Heart right ventricle (tissue), 16 donors: ENCODE measurements at places on chromosomes 12 and 14.

DNA sequence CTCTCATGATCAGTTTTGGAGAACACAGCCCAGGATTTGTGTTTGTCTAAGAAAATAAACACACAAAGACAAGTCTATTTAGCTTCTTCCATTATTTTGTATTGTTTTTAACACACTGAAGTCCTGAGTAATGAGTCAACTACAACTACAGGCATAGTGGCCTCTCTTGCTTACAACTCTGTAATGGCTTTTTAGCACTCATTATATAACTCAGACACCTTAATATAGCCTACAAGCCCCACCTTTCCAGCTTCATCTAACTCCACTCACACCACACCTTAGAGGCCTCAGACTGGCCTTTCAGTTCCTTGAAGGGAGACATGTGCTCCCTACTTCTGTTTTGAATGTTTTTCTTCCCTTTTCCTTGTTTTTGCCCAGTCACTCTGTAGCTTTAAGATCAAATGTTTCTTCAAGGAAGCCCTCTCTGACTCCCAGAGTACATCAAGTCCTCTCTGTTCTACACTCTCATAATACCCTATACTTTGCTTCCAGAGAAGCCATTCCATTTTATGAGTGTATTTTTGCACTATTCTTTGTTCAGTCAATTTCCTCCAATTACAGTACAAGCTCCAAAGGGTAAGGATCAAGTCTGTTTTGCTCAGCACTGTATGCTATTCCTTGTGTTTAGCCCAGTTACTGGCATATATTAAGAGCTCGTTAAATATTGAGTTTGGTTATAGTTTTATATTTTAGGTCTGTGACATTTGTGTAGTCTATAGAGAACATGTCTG lies 233.6 kb upstream of the ARHGAP5 start:
- no peak for DNase-seq

- DNase-seq: no peak
These were observed 303.9 kb upstream of the SYT1 start for GRCh38 chr12:78560633-78561032.

DNA sequence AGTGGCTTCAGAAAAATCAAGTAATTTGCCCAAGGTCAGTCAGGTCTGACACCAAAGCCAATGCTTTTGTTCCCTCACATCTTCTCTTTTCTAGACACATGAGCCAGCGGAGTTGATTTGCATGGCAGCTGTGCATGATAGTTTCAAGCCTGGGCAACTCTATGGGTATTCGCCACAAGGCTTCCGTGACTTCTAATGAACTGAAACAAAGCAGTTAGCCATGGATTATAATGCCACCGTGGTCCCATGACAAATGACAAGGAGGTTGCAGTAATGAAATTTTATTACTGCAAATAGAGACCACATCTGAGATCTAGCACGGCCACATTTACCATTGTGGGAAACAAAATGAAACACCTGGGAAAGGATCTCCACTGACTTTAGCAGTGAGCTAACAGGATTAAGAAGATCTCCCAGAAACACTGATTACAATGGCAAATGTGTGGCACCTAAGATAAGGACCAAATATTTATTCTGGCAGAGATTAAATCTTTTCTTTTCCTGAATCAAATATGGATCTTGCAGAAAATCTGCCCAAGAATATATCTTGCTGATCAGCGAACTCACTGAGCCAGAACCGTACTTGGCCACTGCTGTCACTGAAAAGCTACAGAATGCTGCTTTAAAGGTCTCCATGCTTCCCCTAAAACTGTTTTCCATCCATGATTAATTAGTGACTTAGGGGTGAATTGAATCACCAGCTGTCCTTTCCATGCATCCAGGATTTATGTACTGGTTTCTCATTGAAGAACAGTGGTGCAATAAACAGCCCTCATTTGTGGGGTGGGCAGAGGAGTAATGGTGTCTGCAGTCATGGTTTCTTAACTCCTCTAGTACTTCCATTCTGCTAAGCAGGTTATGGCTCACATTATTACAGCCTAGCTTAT lies 551.0 kb downstream of the DIO2 start:
- no peak for DNase-seq

GRCh38 chr12:116714175-116714574 lies 23.7 kb downstream of the SPRING1 start:
- DNase-seq: no peak

DNA sequence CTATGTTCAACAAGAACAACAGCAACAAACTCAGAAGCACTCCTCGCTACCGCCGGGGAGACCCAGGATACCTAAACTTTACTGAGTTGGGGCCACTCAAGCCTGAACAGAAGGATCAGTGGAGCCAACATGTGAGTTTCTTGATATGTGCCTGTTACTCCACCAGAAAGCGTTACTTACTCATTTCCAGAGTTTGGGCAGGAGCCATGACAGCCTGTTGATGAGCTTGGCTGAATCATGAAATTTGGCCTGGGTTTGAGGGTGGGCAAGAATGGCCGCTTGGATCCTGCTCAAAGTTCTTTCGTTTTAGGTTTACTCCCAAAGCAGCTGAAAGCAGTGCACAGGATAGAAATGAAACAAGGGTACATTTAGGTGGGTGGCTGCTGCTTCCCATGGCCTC lies 12.0 kb upstream of the GALNT6 start:
- no peak for DNase-seq

DNA sequence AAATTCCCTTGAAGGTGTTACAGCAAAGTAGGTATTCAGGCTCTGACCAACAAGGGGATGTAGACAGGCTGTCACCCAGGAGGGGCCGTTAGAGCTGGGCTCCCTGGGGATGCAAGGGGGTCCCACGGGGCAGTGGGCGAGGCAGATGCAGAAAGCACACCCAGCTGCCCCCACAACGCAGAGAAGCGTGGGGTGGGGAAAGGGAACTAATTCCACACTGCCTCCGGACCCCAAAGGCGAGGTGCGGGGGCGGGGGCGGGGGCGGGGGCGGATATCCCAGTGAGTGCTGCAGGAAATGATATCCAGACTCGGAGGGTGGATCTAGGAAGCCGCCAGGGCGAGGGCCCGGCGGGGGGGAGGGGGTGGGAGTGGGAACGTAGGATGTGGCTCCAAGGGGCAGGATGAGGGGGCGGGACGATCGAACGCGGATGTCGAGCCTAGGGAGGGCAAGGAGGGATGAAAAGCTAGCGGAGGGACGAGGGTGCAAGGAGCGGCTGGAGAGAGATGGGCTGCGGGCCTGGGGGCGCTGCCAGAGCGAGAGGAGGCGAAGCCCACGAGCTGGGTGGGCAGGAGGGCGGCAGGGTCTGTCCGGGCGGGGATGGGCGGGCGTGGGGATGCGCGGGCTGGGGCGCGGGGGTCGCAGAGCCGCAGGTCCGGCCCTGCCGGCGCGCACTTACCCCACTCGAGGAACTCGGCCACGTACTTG lies 874 bp downstream of the CDC42BPB start:
- peak; percentile 82 for DNase-seq

DNA sequence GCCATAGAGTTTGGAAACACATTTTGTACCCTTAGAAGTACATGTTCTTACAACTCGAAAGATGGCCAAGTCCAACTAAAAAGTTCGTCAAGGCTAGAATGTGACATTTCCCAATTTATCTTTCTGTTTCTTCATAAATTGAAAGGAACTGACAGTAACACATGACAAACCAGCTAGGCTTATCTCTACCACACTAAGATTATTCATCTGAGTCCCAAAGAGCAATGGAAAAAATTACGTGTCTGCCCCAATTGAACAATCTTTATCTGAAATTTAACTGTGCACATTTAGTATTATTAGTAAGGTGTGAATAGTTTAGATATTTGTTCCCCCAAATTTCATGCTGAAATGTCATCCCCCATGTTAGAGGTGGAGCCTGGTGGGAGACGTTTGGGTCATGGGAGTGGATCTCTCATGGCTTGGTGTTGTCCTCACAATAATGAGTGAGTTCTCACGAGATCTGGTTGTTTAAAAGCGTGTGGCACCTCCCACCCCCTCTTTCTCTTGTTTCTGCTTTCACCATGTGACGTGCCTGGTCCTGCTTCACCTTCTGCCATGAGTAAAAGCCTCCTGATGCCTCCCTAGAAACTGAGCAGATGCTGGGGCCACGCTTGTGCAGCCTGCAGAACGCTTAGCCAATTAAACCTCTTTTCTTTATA lies 13.3 kb downstream of the CPM start:
- no peak for DNase-seq

- DNase-seq: no peak
These were observed 7.6 kb downstream of the TEDC1 start for GRCh38 chr14:105498430-105499255.

- DNase-seq: peak; percentile 80
These were observed 197.2 kb upstream of the PLEKHG7 start for GRCh38 chr12:92505254-92506231.

- no peak for DNase-seq
These were observed 40.3 kb downstream of the CIT start for GRCh38 chr12:119836781-119837180.

DNA sequence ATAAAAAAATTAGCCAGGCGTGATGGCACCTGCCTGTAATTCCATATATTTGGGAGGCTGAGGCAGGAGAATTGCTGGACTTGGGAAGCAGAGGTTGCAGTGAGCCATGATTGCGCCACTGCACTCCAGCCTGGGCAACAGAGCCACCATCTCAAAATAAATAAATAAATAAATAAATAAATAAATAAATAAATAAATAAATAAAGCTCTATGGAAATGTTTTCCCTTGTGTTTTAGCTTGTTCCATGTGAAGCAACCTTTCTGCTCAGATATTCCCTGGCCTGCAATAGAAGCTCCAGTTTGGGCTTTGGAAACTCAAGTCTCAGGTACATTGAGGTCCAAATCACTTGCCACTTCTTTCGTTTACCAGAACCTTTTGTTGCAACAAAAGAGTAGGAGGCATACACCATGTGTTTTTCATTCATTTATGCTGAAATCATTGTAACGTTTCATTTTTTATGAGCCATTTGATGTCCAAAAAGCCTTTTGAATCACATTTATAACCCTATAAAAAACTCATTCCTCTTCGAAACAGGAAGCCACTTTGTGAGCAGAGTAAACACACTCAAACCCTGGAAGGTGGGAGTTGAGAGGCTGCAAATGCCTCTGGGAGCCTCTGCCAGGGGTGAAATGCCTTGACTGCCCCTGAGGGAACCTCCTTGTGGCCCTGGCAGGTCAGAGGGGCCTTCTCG lies 376.6 kb upstream of the TBX3 start:
- DNase-seq: no peak

GRCh38 chr12:94401326-94401725 lies 58.3 kb downstream of the CEP83 start:
- no peak for DNase-seq

DNA sequence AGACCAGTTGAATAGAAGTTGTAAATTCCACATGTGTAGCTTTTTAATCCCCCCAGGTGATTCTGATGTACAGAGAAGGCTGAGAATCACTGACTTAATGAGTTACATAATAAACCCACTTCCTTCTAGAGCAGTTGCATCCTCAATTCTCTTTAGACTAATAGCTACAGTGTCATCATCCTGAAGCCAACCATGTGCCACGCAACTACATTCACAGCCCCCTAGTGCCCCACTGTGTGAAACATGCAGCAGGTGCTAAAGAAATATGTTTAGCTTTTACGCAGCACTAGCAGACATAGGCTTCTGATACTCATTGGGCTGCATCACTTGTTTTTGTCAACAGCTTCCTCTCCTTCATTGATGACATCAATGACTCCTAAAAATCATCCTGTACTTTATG lies 1168.3 kb downstream of the BCL11B start:
- DNase-seq: no peak

DNA sequence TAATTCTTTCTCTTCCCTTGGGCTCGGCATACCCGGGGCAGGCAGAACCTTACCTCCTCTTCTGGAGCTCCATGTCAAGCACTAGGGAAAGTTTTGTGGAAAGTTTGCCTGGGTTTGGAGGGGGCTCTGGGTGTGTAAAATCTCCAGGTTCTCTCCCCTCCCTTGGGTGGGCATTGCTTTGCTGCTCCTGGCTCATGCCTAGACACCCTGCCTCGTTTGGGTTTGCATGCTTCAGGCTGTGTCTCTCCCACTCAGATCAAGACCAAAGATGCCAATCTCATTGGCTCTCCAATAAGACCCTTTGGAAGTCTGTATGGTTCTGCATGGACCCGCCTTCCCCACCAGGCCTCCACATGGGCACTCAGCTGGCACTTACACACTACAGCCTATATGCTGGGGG lies 6.2 kb upstream of the KRT2 start:
- DNase-seq: no peak

GRCh38 chr12:48779869-48780268 lies 9.0 kb downstream of the ADCY6 start:
- peak; percentile 70 for DNase-seq

DNA sequence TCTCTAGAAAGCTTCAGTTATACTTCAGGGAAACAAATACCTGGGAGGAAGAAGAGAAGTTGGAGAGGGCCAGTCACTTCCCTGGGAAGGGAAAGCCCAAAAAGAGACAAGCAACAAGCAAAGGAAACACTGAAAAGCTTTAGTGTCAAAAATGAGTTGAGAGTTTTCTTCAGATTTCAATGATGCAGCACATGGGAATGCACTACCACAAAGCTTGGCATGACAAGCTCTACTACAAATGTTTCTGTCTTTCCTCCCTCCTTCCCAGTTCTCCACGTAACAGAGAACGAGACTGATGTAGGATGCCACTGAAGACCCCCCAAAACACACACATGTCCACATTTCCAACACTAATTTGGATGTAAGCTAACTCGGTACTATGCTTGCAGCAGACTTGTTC lies 26.8 kb upstream of the ADAMTS20 start:
- no peak for DNase-seq

DNA sequence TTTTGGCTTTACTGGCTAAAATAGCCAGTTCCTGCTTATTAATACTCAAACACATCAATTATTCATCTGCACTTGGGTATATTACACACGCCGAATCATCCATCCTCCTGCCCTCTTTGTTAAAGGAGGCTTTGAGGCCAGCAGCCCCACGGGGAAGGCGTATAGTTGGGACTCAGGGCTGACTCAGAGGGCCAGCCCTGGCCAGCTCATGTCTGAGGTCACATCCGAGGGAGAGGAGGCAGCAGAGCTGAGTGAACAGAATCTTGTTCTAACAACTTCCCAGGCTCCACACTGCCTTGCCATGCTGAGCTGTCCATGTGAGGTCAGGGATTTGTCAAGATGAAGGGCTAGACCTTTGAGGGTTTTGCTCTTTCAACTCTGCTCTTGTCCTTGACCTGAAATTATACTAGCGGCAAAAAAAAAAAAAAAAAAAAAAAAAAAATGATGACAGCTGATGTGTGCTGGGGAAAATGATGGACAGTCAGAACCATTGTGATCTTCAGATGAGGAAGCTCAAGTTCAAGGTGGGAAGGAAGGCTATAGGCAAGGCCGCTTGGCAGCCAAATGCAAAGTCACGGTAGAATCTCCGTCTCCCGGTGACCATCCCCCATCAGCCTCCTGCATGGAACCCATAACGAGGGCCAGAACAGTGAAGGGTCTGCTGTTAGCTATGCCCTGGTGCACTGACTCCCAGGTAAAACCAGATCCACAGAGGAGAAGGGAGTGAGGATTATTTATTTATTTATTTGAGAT lies 12.5 kb upstream of the MARK3 start:
- DNase-seq: no peak

- no peak for DNase-seq
These were observed 722 bp downstream of the TMED8 start for GRCh38 chr14:77375973-77376770.

- DNase-seq: peak; percentile 24
These were observed 16.7 kb downstream of the OR9K2 start for GRCh38 chr12:55142669-55143565.

GRCh38 chr14:61535458-61535857 lies 159.9 kb upstream of the HIF1A start:
- DNase-seq: no peak
